ENCODE measurements at places on chromosomes 4 and X. TPM values are rescaled to one million over a fixed set of nuclear protein-coding genes. Genes with fewer than 3 reads are reported as not detected.
A peak's percentile ranks its signal among the peaks of the same experiment; 100 is the strongest.

The STARD8 gene
- 0.39 TPM for total RNA-seq

The MAGEA2B gene
- total RNA-seq: not detected

The KLHL13 gene
- 4.1 TPM for total RNA-seq

The GAGE12E gene
- not detected for total RNA-seq

The ASB9 gene
- total RNA-seq: not detected

The CCSER1 gene
- 0.57 TPM for total RNA-seq

The CTAG1B gene
- not detected for total RNA-seq

The FGFBP1 gene
- total RNA-seq: not detected

The ERVMER34-1 gene
- total RNA-seq: 15.5 TPM

The GAR1 gene
- total RNA-seq: 45.3 TPM

The RBM46 gene
- total RNA-seq: 0.33 TPM

- H3K4me3 ChIP-seq: no peak overlapping the region
- H3K36me3 ChIP-seq: no peaks in the 10 kb centered on the region
- no peak overlapping the region for H3K27ac ChIP-seq
- H3K4me1 ChIP-seq: no peaks in the 10 kb centered on the region
- no peaks in the 10 kb centered on the region for H3K27me3 ChIP-seq
- DNase-seq: no peak
These were observed 216.6 kb downstream of the PDGFC start for GRCh38 chr4:156754832-156755570.

- no peak overlapping the region for H3K4me3 ChIP-seq
- no peak for DNase-seq
- H3K36me3 ChIP-seq: peaks cover 8% of the 10 kb centered on the region
These were observed 259.1 kb downstream of the DACH2 start for GRCh38 chrX:86407371-86407770.

DNA sequence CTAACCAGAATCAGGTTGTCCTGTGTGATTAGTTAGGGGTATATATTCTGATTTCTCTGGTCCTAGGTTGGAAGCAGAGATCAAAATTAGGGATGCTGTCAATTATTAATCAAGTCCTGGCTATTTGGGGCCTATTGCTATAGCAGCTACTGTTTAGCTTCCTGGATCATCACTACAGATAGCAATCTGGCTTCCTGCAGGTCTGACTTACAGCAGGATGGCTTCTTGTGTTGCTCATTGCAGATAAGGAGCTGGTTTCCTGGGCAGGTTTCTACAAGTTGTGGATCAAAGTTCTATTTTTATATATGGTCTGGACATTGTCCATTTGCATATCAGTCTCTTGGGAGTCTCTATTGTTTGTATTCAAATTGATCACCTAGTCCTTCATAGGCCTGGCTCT lies 57.7 kb upstream of the C4orf54 start:
- no peak overlapping the region for H3K4me3 ChIP-seq
- DNase-seq: no peak
- peaks cover 7% of the 10 kb centered on the region for H3K4me1 ChIP-seq
- no peaks in the 10 kb centered on the region for H3K36me3 ChIP-seq

DNA sequence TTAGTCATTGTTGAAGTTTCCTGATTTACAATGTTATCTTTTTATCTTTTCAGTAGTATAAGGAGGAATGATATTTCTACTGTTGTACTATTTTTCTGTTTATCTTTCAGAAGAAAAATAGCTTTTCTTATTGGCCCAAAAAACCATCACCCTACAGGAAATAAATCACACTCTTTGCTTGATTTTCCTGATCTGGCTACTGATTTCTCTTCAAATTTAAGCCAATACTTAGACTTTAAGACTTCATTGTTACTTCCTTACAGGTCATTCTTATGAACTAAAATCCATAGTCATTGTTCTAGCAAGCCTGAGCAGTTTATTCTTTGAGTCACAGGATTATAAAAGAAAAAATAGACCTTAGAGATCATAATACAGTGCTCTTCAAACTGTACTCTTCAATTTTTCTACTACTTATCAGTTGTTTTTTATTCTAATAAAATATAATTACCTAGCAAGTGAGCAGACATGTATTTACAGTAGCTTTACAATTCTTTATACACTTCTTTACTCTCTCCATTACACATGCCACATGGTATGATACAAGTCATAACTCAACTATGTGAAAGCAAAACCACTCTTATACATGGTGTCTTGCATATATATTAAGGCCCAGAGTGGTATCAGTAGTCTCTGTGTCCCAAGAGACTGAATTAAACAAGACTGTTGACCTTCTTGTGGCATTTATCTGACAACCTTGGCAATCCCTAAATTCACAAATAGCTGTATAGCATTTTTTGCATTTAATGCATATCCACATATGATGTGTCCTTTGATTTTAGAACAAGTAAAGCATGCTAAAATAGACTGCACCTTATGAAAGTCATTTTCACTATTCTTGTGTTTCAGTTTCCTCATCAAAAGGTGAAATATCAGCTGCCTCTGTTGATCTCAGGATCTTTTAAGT lies 47.9 kb downstream of the TET2 start:
- H3K4me1 ChIP-seq: no peaks in the 10 kb centered on the region
- DNase-seq: no peak
- no peak overlapping the region for H3K27ac ChIP-seq

- DNase-seq: no peak
- H3K27me3 ChIP-seq: no peaks in the 10 kb centered on the region
- H3K4me3 ChIP-seq: no peak overlapping the region
- H3K4me1 ChIP-seq: no peaks in the 10 kb centered on the region
- no peaks in the 10 kb centered on the region for H3K36me3 ChIP-seq
These were observed 31.5 kb downstream of the PALLD start for GRCh38 chr4:168528131-168528949.

GRCh38 chr4:687048-687970 lies 1.6 kb downstream of the SLC49A3 start:
- no peaks in the 10 kb centered on the region for H3K36me3 ChIP-seq
- peak; percentile 76 for DNase-seq
- H3K27ac ChIP-seq: no peak overlapping the region
- H3K4me1 ChIP-seq: peaks cover 7% of the 10 kb centered on the region

DNA sequence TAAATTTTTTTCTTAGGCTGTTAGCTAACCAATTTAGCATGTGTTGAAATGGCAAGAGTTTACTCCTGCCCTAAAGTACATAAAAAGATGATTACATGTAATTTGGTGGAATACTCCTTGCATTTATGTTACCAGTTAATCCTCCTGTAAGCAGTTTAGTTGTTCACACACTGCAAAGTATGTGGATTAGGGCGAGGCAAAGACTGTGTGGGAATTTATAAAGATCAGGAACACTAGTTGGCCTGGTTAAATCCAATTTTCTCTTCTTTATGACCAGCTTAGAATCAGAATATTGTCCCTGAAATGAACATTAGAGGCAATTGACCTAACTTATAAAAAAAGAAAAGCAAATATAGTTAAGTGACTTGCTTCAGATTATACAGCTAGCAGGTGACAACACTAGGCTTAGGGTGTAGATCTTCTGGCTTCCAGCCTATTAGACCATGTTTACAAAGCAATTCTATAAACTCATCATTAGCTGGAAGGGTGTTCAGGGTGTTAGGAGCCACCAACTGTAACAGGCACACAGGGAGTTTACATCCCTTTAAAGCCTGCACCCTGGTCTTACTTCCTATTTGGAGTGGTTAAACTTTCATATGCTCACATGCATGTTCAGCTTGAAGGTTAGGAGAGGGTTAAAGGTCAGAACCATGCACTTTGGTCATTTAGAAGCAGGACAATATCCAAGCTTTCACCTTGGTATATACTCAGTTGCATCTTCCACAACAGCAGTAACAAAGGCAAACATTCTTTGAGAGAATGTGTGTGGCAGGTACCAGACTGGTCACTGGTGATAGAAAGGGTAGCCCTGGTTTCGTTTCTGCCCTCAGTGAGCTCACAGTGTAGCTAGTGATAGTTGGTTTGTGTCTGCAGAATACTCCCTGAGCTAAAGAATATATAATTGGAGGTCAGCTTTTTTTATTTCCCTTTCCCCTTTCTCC lies 72.6 kb downstream of the GC start:
- DNase-seq: no peak
- no peak overlapping the region for H3K27ac ChIP-seq
- H3K36me3 ChIP-seq: no peaks in the 10 kb centered on the region
- H3K4me3 ChIP-seq: no peak overlapping the region

GRCh38 chr4:66769441-66769840 lies 775.9 kb downstream of the CENPC start:
- H3K27ac ChIP-seq: no peak overlapping the region
- H3K4me1 ChIP-seq: no peaks in the 10 kb centered on the region
- H3K4me3 ChIP-seq: no peak overlapping the region
- H3K27me3 ChIP-seq: no peaks in the 10 kb centered on the region
- peaks cover 6% of the 10 kb centered on the region for H3K36me3 ChIP-seq
- no peak for DNase-seq

DNA sequence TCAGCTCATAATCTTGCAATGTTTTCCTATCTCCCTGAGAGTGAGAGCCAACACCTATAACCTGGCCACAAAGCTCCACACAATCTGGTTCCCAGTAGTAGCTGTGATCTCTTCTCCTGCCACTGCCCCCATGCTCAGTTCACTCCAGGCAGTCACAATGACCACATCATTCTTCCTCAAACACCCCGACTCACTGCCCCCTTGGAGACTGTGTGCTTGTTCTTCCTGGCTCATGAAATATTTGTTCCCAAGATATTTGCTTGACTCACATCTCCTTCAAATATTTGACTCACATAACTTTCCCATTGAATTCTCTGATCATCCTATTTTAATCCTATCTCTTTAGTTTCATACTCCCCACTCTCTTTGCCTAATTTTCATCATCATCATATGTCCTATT lies 173.7 kb downstream of the AREG start:
- no peaks in the 10 kb centered on the region for H3K27me3 ChIP-seq
- no peak overlapping the region for H3K27ac ChIP-seq
- H3K36me3 ChIP-seq: peaks cover 9% of the 10 kb centered on the region
- no peak for DNase-seq

- H3K27ac ChIP-seq: no peak overlapping the region
- H3K36me3 ChIP-seq: no peaks in the 10 kb centered on the region
- H3K4me1 ChIP-seq: 0 out of 2 replicates have a peak, but pooled peaks cover 2% of the 10 kb centered on the region
- no peak overlapping the region for H3K4me3 ChIP-seq
- H3K27me3 ChIP-seq: no peaks in the 10 kb centered on the region
These were observed 223.4 kb upstream of the PRPS2 start for GRCh38 chrX:12567857-12568256.

- H3K27ac ChIP-seq: no peak overlapping the region
- H3K27me3 ChIP-seq: no peaks in the 10 kb centered on the region
- H3K4me1 ChIP-seq: no peaks in the 10 kb centered on the region
- H3K36me3 ChIP-seq: no peaks in the 10 kb centered on the region
These were observed 260.5 kb downstream of the TMA16 start for GRCh38 chr4:163755013-163755412.

GRCh38 chr4:175459571-175459970 lies 352.5 kb downstream of the GPM6A start:
- no peaks in the 10 kb centered on the region for H3K27me3 ChIP-seq
- no peaks in the 10 kb centered on the region for H3K4me1 ChIP-seq
- no peak overlapping the region for H3K27ac ChIP-seq
- peaks cover 8% of the 10 kb centered on the region for H3K36me3 ChIP-seq
- no peak for DNase-seq

DNA sequence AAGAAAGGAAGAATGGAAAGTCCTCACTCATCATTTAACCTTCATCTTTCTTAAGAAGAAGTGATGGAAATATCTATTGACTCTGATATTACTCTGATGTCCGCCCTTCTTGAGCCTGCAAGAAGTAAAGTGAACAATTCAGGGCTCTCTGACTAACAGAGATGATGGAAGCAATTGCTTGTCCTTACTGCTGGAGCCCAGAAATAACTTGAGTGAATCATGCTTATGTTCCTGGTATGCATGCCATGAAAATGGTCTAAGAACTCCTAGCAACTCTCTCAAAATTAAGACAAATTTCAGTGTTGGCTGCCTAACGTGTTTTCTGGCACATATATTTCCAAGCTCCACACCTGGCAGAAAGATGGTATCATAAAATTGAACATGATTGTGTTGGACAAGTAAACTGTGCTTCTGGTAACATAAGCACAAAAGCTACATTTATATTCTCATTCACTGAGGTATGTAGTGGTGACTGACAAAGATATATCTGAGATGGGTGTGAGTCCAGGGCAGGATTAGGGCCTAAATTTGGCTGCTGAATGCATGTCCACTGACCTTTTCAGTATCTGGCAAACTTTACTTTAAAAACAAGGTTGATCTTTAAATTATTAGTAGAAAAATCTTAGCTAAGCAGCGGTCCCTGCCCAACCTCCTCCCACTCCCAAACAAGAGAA lies 109.2 kb upstream of the OTUD4 start:
- H3K27me3 ChIP-seq: no peaks in the 10 kb centered on the region
- no peak for DNase-seq
- H3K36me3 ChIP-seq: no peaks in the 10 kb centered on the region
- no peaks in the 10 kb centered on the region for H3K4me1 ChIP-seq
- no peak overlapping the region for H3K27ac ChIP-seq
- no peak overlapping the region for H3K4me3 ChIP-seq

- no peaks in the 10 kb centered on the region for H3K4me1 ChIP-seq
- H3K36me3 ChIP-seq: no peaks in the 10 kb centered on the region
- no peaks in the 10 kb centered on the region for H3K27me3 ChIP-seq
- DNase-seq: no peak
- no peak overlapping the region for H3K27ac ChIP-seq
These were observed 74.2 kb upstream of the DMD start for GRCh38 chrX:33285550-33285949.

DNA sequence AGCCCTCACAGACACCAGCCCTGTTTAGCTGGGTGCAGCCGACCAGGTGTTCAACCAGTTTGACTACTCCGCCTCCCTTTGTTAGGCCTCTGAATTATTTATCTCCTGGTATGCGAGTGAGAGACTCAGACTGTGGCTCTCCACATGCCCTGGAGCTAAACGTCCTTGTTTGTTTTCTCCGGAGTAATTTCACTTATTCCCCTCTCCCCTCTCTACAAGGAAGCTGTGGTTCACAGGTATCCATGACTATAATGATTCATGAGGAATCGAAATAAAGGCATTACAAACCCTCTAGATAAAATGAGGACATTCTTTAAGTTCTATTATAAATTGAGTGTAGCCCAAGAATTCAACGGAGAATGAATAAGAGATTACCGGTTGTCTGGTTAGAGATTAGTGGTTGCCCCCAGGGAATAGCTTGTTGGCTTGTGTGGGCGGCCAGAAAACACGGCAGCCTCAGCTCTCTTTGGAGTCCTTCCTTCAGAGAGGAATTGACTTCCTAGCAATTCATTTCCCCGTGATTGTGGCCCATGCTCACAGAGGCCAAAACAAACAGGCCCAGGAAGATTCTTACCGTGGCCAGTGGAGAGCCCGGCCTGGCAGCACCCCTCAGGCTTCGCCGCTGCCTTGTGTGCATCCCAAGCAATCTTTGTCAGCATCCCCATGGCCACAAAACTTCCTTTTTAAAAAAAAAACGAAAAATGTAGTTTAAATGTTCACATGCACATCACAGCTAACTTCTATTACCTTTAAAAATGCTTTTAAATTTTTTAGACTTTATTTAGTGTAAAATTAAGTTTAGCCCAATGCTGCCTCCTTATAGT lies 60.2 kb upstream of the CBR4 start:
- H3K4me3 ChIP-seq: peak overlapping the region; percentile 24
- no peaks in the 10 kb centered on the region for H3K27me3 ChIP-seq
- DNase-seq: peak; percentile 85

All from H9 (cell line).